Endothelial cell (in vitro differentiated cells): ENCODE measurements at places on chromosomes 7 and 10.

- DNase-seq = no peak
Measured at GRCh38 chr10:119535305-119535704, 7.2 kb downstream of the RGS10 start.

DNA sequence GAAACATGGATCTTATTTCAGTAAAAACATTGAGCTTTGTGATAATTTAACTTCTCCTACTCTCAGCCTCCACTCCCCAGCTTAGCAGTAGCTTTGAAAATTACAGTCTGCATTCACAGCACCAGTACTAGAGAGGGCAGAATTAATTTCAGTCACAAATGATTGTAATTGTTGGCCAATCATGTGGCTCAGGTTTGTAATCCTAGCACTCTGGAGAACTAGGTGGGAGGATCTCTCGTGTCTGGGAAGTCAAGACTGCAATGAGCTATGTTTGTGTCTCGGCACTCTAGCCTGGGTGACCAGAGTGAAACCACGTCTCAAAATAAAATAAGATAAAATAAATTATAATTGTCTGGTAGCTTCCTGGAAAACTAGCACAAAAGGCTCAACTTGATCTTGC, 620.9 kb downstream of the TNS3 start:
- DNase-seq = no peak

DNA sequence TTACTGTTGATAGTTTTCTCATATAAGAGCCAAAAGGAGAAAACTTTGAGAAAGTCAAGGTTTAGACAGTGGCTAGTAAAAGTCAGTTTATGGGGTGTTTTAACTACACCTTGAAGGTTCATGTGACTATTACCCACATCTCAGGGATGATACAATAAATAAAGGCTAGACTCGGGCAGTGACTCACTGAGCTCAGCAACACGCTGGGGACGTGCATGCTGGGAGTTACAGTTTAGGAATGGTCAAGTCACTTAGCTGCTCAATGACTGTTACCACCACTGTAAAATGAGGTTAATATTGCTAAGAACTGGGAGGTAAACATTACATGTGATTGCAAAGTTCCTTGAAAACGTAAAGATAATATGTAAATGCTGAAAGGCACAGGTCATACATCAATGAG, 1254.4 kb upstream of the PHF14 start:
- DNase-seq = no peak

- DNase-seq = no peak
Measured at GRCh38 chr10:7045891-7046599, 364.8 kb downstream of the SFMBT2 start.

DNA sequence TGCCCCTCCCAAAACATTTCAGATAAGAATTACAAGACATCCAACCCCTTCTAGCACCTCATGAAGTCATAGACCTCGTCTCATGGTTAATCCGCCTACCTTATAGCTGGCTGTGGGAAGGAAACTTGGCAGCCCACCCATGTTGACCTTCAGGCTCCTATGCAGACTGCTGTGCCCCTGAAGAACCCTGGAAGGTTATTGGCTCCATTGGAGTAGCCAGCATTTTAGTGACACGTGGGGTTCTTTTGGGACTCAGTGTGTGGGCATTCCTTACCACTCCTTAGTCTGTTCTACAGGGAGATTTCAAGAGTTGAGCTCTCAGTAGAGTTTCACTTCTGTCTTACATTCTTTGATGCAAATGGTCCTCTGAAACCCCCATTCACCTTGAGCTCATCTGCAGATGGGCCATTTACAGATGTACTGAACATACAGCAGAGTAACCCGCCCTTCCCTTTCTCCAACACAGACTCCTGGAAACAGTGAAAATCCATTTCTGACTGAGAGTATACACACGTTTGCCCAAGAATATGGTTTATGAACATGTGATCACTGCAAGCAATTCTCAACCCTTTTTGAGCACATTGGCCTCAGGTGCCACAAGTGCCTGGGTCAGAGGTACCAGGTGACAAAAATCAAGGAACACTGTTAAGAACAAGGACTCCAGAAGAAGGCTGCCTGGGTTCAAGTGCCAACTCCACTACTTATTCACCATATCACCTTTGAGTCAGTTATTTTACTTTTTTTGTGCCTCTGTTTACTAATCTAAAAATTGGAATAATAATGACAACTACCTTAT, 54.0 kb upstream of the HECW1 start:
- no peak for DNase-seq

- DNase-seq = no peak
Measured at GRCh38 chr7:120097774-120098173, 175.2 kb upstream of the KCND2 start.

DNA sequence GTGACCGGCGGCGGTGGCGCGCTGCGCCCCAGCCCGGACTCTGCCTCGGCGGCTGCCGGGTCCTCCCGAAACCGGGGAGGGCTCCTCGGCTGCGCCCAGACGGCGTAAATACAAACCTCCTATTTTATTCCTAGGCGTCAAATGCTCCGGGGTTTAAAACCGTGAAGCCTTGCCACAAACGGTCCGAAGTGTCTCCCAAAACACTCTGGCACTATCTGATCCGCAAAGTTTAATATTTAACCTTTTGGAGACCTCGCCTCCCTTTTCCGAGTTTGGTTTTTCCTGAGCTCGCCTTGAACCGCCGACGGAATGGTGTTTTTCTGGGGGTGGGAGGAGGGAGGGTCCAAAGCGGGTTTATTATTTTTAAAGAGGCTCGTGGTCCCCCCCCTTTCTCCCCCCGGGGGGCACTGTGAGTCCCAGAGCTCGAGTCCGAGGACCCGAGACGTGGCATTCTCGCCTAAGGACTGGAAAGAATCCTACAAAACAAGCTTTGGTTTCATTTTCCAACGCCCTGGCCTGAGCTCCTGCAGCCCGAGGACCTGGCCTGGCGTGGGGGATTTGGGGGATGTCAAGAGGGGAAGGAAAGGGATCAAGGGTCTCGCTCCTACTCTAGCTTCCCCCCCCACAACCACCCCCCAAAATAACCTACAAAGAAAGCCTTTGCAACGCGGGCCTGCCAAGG, 1.8 kb downstream of the TNRC18 start:
- peak; percentile 12 for DNase-seq

DNA sequence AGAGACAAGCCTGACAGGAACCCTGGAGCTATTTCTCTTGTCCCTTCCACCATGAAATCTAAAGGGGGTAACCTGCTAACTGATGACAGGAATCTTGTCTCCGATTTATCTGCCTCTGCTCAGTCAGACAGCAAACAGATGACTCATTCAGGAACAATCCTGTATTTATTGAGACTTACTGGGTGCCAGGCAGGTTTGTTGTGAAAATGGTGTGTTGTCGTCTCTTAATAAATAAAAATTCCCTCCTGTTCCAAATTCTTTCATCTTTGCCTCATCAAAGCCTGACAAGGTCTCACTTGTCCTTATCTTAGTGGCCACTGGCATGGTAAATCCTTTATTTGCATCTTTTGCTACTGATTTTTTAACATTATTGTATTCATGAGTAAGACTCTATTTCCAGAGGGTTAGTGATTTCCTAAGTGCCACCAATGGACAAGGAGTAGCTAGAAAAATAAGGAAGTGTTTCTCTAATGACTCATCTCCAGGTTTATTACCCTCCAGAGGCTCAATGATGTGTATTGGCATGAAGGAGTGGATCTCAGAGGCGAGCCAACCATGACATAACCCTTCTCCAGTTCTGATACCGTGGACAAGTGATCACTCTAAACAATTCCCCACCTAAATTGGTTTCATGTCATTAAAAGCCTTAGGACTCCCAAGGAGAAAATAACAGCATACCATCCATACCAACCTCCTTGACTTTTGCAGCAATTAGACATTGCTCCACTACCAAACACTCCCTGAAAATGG, 724.0 kb downstream of the GRID1 start:
- DNase-seq = no peak

DNA sequence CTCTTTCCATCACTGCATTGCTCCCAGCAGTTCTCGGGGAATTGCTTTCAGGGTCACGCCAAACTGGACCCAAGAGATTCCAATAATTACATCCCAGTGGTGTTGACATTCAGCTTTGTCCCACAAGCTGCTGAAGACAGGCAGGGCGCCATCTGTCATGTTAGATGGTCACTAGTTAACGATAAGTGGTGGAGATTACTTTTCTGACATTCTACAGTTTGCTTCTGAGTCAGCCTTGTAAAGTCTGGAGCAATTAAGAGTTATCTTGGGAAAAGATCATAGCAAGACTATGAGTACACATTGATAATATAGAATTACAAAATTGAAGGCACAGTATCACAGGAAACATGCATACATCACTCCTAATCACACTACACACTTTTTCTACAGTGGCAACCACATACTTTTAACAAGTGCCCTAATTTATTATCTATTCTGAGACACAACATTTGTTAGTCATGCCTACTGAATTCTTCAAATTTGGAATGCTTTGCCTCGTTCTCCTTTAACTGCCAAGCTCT, 41.9 kb downstream of the SEMA3C start:
- no peak for DNase-seq

DNA sequence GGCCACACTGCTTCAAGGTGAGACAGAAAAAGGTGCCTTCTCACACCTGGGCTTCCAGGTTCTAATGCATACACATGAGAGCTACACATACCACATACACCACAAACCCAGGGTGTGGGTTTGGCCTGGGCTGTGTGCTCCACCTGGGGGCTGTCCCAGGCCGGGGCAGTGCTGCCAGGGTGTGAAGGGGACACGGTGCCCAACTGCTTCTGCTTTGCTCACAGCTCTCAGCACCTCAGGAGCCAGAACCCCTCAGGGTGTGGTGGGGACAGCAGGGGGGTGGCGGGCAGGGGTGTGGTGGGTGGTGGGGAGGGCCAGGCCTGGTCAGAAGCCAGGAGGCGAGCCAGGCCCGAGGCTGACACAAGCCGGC, 51.1 kb downstream of the TMEM209 start:
- DNase-seq = peak; percentile 7

DNA sequence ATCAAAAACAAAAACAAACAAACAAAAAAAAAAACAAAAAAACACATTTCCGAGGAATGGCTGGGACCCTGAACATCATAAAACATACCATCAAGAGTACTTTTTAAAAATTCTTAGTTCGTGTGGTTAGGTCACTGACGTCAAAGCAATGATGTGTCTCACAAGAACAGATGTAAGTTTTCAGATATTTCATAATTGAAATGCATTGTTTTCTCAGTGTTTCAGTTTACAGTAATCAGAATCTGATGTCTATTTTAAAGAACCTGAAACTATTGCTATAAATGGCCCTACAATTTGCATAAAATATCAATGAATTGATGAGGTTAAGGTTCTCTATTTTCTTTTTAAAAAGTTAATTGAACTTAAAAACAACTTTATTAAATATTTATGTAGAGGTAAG, 103.7 kb upstream of the HGF start:
- no peak for DNase-seq

DNA sequence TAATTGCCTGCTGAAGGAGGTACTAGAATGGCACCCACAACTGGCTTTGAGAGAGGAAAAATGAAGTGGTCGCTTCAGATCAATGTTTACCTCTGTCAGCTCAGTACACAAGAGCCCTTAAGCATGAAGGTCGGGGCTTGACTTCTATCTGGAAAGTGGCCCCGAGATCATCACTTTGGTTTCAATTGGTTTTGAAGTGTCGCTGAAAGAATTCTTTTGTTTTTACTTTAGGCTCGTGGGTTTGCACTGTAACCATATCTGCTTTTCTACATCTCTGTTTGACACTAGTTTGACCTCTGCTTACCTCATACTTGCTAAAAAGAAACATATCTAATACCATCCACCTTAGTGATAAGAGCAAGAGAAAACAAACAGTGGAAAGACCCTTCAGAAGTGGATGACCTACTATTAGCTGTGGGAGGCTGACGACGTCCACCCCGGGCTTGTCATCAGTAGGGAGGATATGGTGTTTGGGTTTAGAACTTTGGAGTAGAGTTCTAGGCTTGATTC, 361.8 kb downstream of the GATA3 start:
- no peak for DNase-seq
